ENCODE measurements at places on chromosomes 2 and 18.

DNA sequence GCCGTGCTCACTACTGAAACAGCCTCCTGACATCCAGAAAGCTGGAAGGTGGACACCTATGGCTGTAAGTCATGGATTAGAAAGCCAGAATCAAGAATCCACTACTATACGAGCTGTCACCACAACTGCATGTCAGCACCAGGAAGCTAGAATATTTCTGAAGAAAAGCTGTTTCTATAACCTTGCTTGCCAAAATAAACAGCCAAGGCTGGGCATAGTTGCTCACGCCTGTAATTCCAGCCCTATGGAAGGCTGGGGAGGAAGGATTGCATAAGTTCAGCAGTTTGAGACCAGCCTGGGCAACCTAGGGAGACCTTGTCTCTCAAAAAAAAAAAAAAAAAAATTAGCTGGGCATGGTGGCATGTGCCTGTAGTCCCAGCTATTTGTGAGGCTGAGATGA is 96.3 kb upstream of the GAREM1 start:
- DNase-seq: no peak

DNA sequence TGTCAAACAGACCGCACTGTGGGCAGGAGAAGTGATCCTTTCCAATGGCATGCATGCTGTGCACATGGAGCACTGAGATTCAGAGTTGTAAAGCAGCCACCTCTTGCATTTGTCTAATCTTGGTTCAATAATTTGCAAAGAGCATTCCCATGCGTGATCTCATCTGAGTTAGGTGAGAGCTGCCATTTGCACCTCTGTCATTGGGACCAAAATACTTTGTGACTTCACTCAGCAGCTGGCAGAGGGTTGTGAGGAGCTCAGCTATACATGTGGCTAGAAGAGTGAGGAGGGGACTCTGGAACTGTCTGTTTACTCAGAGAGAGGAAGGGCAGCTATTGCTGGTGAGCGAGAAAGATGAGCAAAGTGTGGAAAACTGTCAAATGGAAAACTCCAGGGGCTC is 265.1 kb upstream of the TNP1 start:
- no peak for DNase-seq

- no peak for DNase-seq
These were observed 227.1 kb downstream of the RAB3GAP1 start for GRCh38 chr2:135279209-135279608.

- no peak for DNase-seq
These were observed 81.4 kb downstream of the BCL11A start for GRCh38 chr2:60472041-60472440.

DNA sequence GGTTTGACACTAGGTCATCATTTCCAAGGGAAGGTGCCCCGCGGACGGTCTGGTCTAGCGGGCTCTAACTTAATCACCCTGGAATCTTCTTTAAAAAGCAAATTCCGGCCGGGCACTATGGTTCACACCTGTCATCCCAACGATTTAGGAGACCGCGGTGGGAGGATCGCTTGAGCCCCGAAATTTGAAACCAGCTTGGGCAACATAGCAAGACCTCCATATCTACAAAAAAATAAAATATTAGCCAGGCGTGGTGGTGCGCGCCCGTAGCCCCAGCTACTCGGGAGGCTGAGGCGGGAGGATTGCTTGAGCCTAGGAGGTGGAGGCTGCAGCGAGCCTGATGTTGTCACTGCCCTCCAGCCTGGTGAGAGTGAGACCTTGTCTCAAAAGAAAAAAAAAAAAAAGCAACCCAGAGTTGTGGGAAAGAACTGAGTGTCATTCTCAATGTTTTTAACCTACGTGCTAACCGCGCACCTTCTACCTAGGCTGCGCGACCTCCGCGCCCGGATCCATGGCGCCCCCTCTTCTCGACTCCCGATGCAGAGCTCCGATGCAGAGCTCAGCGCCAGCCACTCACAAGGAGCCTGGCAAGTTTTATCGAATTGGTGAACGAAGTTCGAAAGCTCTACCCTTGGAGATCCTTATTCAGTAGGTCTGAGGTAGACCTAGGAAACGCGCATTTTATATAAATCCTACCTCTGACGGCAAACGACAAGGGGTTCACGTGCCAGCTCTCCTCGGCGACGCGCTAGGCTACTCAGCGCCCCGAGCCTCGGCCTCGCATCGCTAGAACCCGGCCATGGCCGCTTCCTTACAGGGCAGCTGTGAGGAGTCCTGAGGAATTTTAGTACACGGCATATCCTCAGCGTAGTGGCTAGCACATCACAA is 888 bp upstream of the TWSG1 start:
- no peak for DNase-seq

- no peak for DNase-seq
These were observed 1677.0 kb upstream of the LRRTM1 start for GRCh38 chr2:81981585-81981984.

GRCh38 chr2:38152035-38152434 is 76.1 kb upstream of the CYP1B1 start:
- DNase-seq: no peak

Data from CD4-positive, alpha-beta T cell (primary cell).